Stimulated activated CD4-positive, alpha-beta T cell treated with anti-CD3 and anti-CD28 coated beads, Interleukin-1b, Interleukin-23, amount 100 ng/mL, for 24 hours (primary cell): ENCODE measurements at places on chromosomes 6 and 20.

DNA sequence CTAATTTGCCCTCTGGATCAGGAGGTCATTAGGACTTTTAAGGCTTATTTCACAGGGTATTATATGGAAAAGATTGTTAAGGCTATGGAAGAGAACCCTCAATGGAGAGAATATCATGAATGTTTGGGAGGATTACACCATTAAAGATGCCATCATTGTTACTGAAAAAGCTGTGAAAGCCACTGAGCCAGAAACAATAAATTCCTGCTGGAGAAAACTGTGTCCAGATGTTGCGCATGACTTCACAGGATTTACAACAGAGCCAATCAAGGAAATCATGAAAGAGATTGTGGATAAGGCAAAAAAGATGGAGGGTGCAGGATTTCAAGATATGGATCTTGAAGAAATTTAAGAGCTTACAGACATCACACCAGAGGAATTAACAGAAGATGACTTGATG, 798.3 kb upstream of the SLC35B3 start:
- no peak for DNase-seq

- no peak for DNase-seq
Observed at GRCh38 chr6:150668900-150669302, 69.2 kb downstream of the PLEKHG1 start.

- no peak for DNase-seq
Observed at GRCh38 chr6:143222801-143223231, 162.1 kb downstream of the AIG1 start.

DNA sequence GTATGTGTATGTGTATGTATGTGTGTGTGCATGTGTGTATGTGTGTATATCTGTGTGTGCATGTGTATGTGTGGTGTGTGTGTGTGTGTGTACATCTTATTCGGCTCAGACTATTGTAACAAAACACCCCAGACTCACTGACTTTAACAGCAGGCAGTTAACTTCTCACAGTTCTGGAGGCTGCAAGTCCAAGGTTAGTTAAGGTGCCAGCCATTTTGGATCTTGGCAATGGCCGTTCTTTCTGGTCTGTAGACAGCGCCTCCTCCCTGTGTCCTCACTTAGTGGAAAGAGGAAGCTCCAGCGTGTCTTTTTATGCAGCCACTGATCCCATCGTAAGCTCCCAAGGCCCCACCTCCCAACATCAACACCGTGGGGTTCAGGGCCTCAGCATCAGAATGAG, 128.3 kb upstream of the THBS2 start:
- DNase-seq, result no peak

DNA sequence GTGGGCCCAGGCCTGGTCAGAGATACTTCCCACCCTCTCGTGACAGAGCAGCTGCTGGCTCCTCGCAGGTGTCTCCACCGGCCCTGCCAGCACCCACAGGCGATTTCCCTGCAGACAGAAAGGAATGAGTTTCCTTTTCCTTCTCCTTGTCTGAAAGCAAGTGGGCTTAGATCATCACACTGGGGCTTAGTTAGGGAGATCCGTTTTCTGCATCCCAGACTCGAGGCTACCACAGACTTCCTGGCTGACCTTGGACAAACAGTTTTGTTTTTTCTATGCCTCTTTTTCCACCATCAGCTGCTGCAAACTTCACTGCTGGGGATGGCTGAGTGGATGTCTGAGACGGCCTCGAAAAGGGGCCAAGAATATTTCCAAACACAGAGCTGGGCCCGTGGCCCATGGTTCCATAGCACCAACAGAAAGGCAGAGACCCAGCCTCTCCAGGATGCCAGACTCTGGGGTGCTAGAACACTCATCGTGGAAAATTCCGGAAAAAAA, 86.5 kb downstream of the BANF2 start:
- DNase-seq, result no peak

DNA sequence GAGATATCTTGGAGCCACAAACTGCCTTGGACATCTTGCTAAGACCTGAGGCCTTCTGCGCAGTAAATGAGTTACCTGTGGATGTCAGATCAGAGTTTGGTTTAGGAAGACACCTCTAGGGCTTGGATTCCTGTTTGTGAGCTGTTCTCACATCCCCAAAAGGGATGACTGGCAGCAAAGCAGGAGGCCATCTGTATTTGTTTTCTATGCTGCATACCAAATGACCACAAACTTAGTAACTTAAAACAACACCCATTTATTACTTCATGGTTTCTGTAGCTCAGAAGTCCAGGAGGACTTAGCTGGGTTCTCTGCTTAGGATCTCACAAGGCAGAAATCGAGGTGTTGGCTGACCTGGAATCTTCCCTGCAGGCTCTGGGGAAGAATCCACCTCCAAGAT, 116.7 kb downstream of the UNC5CL start:
- DNase-seq, result no peak

DNA sequence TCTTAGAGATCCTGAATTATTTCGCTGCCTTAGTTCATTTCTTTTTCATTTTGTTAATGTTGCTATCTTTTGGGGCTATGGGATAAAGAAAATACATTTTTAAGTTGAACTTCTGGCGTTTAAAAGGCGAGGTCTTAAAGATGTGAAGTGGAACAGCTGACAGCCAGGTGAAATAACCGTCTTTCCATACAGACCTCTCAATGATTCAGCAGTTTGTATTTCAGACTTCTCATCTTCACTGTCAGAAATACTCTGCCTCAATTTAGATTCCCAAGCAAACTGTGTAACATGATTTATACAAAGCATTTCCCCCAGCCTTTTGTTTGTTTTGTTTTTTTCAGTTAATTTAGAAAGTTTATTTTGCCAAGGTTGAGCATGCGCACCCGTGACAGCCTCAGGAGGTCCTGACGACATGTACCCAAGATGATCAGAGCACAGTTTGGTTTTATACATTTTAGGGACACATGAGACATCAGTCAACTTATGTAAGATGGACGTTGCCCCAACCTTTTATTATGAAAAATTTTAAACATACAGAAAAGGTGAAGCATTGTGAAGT, 40.0 kb downstream of the SLC9A8 start:
- no peak for DNase-seq

- no peak for DNase-seq
Observed at GRCh38 chr20:43844778-43845614, 69.7 kb upstream of the TOX2 start.

- no peak for DNase-seq
Observed at GRCh38 chr6:122429323-122429722, 29.9 kb downstream of the HSF2 start.

- no peak for DNase-seq
Observed at GRCh38 chr6:134249759-134250602, 67.9 kb downstream of the SGK1 start.

DNA sequence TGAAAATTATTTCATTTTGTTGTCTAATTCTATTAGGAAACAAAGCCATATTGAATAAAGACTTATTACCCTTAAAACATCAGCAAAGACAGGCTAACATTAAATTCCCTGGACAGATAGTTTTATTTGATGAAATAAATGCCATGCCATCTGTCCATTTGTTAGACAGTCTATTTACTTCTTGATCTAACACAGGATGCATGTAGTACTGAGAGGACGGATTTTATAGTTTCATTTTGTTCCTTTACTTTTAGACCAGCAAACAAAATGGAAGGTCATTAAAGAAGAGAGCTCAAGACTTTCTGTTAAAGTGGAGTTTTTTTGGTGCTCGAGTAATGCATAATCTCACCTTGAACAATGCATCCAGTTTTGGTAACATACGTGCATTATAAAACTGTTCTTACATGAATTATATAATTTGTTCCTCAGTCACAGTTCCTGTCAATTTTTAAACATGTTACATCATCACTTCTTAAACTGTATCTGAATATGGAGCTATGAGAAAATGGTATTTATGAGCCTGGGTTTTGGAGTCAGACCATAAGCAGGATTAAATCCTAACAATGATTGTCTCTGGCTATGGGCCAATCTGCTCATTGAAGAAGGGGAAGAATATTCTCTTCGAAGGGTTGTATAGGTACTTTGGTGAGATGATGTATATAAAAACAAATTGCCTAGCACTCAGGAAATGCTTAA, 46.0 kb downstream of the RFX6 start:
- DNase-seq, result no peak

DNA sequence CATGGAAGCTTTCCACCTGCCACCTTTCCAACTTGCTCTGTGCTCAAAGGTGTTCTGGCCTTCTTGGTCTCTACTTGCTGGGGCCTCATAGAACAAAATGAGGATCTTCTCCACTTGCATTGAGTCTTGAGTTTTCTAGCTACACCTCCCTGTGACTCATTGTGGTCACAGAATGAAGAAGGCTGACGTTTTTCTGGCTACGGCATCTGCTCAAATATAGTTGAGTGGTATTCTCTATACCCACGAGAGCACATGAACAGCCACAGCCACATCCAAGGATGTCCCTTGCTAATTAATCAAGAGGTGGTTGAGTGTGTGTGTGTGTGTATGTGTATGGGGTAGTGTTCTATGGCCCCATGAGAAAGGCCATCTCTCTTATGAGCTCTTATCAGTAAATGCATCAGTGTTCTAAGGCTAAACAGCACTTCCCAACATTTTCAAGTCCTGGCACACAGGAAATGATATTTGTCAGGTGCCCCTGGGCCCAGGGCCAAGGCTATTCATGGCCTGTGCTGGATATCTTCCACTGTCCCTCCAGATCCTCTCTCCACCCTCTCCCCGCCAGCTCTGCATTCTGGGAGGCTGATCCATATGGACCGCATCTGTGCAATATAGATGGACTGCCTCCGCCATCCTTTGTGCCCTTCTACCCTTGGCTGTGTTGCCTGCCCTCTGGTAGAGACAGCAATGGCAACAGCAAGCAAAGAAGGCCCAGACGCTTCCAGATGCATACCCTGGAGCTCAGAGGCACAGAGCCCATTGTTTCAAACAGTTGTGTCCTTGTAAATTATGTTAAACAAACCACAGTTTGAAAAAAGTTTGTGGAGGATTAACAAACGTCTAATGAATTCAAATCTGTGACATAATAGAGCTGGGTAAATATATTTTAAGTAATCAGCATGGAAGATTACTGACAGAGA, 150.2 kb downstream of the LRFN2 start:
- no peak for DNase-seq

- no peak for DNase-seq
Observed at GRCh38 chr6:129686941-129687627, 22.9 kb downstream of the ARHGAP18 start.

DNA sequence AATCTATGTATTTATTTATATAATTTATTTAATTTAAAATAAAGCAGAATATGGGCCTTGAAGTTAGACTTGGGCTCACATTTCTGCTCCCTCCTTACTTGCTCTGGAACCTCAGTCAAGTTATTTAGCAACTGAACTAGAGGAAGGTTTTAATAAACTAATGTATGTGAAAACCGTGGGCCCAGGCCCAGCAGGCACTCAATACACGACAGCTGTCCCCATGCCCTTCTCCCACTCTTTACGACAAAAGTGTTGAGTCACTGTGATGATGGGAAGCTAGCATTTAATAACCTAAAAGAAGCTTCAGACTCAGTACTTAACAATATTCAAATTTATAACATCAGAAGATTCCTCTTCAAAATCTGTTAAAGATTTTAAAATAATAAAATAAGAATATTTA, 46.7 kb downstream of the SERAC1 start:
- DNase-seq, result no peak

DNA sequence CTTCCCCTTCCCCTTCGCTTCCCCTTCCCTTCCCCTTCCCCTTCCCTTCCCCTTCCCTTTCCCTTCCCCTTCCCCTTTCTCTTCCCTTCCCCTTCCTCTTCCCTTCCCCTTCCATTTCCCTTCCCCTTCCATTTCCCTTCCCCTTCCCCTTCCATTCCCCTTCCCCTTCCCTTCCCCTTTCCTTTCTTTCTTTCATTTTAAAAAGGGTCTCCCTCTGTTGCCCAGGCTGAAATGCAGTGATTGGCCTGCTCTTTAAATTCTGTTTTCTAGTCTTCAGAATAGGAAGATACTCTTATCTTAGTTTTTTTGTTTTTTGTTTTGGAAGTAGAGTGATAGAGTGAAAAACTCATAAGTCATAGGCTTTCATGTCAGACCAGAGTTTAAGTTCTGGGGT, 85.2 kb downstream of the ANKS1A start:
- no peak for DNase-seq

DNA sequence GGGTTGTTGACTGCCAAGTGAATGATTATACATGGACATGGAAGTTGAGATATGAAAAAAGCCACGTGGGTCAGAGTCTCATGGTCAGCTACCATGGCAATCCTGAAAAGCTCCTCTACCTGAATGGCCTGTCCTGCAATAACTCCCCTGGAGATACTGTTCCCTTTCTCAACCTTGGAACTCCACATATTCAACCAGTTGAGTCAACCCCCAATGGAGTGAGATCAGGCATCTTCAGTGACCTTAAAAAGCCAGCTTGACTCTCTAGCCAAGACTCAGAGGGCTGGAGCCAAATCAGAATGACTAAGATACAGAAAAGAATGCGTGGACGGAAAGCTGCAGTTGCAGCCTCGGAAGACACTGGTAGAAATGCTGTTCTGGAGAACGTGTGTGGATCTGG, 341.3 kb downstream of the FOXA2 start:
- DNase-seq, result no peak

DNA sequence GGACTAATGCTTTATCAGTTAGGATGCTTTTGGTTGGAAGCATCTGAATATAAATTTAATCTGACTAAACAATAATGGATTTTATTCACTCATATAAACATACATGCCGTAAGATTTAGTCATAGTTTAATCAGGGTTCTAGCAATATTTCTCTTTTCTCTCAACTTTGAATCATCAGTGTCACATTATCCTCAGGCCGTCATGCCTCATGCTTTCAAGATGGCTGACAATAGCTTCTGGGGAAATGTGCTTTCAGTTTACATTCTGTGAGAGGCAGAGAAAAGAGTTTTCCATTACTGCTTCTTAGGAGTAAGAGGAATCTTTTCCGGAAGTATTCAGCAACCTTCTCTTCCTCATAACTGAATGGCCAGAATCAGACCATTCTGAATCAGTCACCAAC, 162.2 kb downstream of the GJA1 start:
- DNase-seq, result no peak

GRCh38 chr6:161011492-161012480, 20.2 kb downstream of the MAP3K4 start:
- DNase-seq, result no peak

DNA sequence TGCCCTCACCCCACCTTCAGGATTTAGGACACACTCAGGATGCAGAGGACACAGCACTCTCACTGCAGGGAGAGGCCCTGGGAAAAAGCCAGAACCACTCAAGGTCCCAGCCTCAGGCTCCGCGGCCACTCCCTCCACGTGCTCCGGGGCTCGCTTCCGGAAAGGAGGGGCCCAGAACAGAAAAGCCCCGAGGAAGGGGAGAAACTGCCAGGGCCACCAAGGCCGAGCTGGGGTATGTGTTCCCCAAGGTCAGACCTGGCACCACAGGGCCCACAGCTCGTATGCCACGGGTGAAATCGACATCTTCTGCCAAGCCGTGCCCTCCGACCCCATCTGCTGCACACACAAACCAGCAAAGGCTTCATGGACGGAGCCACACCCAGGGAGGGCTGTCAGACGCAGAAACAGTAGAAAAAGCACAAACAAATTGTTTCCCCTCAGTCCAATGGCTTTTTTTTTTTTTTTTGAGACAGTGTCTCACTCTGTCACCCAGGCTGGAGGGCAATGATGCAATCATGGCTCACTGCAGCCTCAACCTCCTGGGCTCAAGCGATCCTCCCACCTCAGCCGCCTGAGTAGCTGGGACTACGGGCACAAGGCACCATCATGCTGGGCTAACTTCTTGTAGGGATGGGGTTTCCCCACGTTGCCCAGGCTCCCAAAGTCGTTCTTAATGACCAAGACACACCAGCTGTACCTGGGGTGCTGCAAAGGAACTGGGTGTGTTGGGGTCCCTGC, 33.4 kb downstream of the SLC2A4RG start:
- DNase-seq, result no peak

- no peak for DNase-seq
Observed at GRCh38 chr6:118939683-118940082, 4.7 kb upstream of the MCM9 start.
